Fibroblast of skin of scalp (primary cell): ENCODE measurements at places on chromosomes 12 and 14.

GRCh38 chr14:65703521-65703920 is 291.0 kb downstream of the FUT8 start:
- DNase-seq = no peak

DNA sequence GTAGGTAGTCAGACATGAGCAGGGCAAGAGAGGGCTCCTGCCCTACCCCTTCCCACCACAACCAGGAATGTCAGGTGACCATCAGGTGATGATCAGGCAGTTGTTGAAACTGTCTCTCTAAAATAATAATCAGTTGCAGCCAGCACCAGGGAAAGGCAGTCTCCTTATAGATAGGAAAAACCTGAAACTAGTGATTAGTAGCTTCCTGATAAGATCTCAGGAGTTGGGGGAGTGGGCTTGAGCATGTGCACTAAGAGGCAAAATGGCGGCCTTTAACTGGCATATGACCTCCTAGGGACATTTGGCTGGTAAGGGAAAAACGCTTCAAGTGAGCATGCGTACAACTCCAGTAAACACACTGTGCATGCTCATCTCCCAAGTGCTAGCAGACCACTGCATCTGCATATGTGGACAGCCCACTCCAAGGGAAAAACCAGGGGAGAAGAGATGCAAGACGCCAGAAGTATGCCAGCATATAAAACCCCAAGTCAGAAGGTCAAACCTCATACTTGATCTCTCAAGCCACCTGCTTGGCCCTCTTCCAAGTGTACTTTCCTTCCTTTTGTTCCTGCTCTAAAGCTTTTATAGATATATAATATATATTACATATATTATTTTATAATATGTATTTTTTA is 37.1 kb downstream of the TGFB3 start:
- no peak for DNase-seq

DNA sequence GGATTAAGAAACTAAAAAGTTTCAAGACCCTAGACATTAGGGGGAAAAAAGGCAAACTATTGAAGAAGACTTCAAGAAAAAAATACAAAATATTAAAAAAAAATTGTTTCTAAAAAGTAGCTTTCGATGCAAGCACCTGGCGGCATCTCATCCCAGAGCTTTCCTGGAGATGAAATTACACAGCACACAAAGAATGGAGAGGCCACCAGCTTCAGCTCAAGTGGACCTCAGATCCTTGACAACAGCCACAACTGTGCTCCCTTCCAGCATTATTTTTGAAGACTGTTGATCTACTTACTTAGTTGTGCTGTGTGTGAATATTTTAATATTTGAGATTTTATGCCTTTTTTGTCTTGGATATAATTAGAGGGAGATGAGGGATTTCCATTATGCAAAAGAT is 479.0 kb downstream of the GLT1D1 start:
- no peak for DNase-seq

GRCh38 chr14:36271939-36272907 is 48.2 kb downstream of the MBIP start:
- DNase-seq = peak; percentile 5

DNA sequence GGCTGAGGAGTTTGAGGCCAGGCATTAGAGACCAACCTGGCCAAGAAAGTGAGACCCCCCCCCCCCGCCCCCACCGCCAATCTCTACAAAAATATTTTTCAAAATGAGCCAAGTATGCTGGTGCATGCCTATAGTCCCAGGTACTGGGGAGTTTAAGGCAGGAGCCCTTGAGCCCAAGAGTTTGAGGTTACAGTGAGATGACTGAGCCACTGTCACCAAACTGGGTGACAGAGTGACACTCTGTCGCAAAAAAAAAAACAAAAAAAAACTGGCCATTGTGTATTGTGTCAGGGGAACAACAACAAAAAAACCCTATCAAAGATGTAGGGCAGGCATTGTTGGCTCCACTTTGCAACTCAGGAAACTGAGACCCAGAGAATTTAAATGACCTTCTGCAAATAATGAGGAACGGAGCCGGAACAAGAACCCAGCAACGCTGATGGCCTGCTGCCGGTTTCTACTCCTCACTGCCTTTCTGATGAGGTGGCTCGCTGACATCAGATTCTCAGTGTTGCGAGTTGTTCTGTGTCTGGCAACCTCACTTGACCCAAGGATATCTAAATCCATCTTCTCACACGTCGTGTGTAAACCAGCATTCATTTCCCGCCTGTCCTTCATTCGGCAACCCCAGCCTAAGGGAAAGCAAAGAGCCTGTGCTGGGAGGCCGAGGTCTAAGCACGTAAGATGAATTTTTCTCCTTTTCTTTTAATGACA is 195.2 kb upstream of the CRY1 start:
- no peak for DNase-seq

GRCh38 chr14:53391156-53391555 is 238.0 kb upstream of the DDHD1 start:
- peak; percentile 79 for DNase-seq

- no peak for DNase-seq
These were observed 1276.4 kb downstream of the SLC16A7 start for GRCh38 chr12:60872219-60872618.

DNA sequence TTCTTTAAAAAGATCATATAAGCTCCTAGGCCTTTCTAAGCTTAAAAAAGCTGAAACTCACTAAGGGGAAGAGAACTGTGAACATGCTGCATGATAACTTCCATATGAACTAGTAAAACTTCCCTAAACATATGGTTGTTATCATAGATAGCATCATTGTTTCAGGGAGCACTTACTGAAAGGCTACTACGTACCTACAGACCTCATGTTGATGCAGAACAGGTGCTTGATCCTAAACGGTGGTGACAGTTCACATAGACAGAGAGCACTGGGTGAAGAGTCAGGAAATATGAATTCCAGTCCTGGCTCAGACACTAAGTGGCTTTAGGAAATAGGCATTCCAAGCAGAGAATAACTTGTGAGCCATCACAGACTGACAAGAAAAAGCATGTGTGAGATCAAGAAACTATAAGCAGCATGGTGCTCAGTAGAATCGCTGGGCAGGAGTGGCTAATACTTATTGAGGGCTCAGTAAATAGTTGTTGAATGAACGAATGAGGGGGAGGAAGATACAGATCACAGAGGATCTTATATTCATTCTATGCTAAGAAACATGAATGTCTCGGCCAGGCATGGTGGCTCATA is 78.4 kb upstream of the NUDT4 start:
- DNase-seq = no peak

DNA sequence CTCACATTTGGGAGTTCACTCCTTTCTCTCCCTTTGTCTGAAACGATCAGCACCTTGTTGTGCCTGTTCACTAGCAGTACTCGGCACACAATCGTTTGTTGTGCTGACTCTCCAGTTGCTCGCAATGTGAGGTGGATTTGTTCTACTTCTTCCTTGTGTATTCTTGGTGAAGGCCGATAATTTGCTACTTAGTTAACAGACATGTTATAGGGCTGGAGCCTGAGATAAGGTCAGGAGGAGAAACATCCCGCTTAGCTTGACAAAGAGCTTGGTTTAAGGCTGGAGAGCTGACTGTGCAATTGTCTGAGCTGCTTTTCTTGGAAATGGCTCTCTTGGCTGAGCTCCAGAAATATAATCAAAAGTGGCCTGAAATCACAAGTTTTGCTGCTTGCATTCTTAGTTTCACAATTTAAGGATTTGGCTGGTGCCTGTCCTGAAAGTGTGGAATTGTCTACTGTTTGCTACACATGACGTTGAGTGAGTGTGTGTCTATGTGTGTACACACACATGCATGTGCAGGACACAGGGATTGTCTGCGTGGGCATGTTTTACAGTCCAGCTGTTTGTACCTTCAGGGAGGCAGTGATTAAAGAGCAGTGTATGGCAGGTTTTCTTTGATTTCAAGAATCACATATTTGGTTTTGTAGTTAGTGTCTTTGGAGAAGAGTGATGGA is 77.7 kb downstream of the ARF6 start:
- peak; percentile 55 for DNase-seq

DNA sequence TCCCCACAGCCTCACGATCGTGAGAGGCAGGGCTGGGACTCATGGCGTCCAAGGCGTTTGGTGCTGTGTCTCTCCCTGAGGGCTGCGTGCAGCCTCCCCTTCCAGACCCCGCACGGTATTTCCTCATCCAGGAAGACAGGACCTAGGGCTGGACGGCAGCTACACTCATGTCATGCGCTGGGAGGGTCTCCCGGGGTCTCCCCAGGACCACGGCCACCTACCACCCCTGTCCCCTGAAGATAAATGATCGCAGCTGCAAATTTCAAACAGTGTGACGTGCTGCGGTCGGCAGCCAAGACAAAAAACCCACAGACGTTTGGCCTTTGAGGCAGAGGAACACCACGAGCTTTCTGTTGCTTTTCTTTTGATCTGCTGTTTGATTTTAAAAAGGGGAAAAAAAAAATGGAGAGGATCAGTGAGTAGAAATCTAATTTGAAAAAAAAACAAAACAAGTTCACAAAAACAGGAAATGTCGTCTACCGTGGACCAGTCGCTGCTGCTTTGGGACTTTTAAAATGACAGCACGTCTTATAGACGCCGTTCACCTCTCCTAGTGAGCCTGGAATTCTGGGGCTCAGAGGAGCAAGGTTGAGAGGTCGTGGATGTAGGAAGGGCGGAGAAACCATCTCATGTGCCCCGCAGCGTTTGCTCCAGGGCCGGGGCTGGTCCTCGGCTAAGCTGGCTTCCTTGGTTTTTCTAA is 237.6 kb downstream of the SLC41A2 start:
- DNase-seq = no peak

DNA sequence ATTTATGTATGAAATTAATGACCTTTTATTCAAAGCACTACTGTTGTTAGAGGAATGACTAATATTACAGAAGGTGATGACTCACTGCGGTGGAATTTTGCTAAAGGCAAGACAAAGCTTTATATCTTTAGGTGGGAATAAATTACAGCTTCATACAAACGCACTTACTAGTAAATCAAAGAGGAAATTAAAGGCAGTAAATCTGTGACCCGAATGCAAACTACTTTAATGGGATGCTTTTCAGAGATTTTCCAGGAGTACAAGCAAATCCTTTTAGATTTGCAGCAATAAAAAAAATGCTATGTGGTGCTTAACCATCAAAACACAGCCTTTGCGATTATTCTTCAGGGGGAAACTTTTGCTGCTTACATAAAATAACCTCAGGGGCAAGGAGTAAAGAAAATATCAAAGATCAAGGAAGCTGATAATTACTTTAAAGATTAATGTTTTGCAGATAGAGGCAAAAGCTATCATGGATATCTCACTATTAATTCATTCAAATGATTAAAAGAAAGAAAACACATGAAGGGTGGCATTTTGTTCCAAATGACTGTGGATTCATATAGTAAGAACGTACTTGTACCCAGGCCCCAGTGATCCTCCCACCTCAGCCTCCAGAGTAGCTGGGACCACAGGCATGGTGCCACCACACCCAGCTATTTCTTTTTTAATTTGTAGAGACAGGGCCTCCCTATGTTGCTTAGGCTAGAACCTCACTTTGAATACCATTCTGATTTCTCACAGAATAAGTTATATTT is 98.9 kb downstream of the DENND5B start:
- DNase-seq = peak; percentile 81

DNA sequence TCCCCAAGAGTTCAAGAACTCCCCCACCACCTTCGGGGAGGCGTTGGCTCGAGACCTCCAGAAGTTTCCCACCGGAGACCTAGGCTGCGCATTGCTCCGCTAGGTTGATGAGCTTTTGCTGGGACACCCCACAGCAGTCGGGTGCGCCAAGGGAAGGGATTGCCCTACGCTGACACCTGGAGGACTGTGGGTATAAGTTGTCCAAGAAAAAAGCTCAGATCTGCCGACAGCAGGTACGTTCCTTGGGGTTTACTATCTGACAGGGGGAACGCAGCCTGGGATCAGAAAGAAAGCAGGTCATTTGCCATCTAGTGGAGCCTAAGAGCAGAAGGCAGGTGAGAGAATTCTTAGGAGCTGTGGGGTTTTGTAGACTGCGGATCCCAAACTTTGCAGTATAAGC is 98.8 kb downstream of the FRMD6 start:
- DNase-seq = no peak

GRCh38 chr14:102043251-102044025 is 43.4 kb downstream of the HSP90AA1 start:
- DNase-seq = no peak

GRCh38 chr12:56334490-56334793 is 642 bp upstream of the PAN2 start:
- DNase-seq = no peak

DNA sequence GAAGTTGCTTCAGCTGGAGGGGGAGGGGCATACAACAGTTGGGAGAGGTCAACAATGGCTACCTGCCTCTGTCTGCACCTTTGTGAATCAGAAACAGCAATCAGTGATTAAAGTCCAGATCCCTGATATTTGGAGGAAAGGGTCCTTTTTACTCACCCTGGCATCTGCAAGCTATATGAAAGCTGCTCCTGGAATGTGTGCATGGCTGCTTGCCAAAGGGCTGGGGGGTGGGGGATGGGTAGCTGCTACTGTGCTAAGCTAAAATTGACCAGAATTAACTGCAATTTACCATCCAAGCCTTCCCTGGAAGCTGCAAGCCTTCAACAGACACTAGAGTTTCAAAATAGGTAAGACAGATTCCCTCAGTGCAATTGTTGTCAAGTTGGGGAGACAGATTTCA is 13.5 kb upstream of the GTF2A1 start:
- peak; percentile 47 for DNase-seq

GRCh38 chr14:105108516-105108864 is 43.3 kb upstream of the GPR132 start:
- DNase-seq = no peak

GRCh38 chr12:107624493-107624892 is 61.1 kb upstream of the PWP1 start:
- DNase-seq = no peak

- no peak for DNase-seq
These were observed 113.5 kb downstream of the MIPOL1 start for GRCh38 chr14:37311252-37311651.

GRCh38 chr12:44874981-44875416 is 1.1 kb downstream of the NELL2 start:
- DNase-seq = no peak

GRCh38 chr14:68232300-68233055 is 412.9 kb downstream of the RAD51B start:
- peak; percentile 98 for DNase-seq

DNA sequence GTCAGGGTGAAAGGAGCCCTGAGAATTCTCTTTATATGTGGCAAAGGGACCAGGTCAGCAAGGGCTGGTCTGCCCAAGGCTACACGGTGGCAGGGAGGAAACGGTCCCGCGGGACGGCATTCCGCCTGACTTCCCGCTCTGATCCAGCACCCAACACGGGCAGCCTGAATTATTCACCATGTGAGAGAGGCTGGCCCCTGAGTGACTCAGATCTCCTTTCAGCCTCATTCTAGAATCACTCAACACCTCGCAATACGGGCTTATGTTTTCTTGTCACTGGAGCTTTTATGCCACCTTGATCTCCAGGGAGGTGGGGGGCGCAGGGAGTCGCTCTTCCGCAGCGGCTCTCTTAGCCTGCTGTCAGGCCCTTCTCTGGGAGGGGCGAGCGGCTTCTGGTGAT is 8.5 kb downstream of the LRTM2 start:
- no peak for DNase-seq

DNA sequence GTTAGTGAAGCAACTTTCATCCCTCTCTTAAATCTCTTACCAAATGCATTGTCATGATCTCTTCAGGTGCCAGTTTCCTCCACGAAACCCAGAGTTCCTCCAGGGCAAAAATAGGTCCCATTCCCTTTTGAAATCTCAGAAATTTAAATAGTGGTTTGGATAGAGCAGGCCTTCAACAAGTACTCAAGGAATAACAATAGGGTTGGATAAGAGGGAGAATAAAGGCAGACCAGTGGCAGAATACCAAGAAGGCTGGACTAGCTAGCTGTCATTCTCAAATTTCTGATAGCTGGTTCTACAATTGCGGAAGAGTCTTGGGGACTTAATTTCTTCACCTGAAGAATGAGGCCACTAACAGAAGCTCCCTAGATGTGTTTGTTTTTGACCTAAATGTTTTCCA is 62.5 kb downstream of the PKP2 start:
- DNase-seq = no peak

- DNase-seq = peak; percentile 22
These were observed 403.8 kb downstream of the DAD1 start for GRCh38 chr14:22185191-22185590.
